Neuronal stem cell (in vitro differentiated cells): ENCODE measurements at places on chromosomes 5 and 9.
A peak's percentile ranks its signal among the peaks of the same experiment; 100 is the strongest.

- no peaks in the 10 kb centered on the region for H3K36me3 ChIP-seq
- H3K27me3 ChIP-seq, result no peaks in the 10 kb centered on the region
- H3K4me3 ChIP-seq, result no peak overlapping the region
- DNase-seq, result no peak
- H3K4me1 ChIP-seq, result peaks cover 2% of the 10 kb centered on the region
- H3K27ac ChIP-seq, result no peak overlapping the region
Observed at GRCh38 chr9:136021171-136021871, 60.1 kb upstream of the UBAC1 start.

GRCh38 chr9:34456151-34456550 is 2.2 kb downstream of the FAM219A start:
- no peak overlapping the region for H3K27ac ChIP-seq
- no peaks in the 10 kb centered on the region for H3K27me3 ChIP-seq
- DNase-seq, result no peak
- no peak overlapping the region for H3K4me3 ChIP-seq

- H3K27ac ChIP-seq, result no peak overlapping the region
- DNase-seq, result no peak
- no peaks in the 10 kb centered on the region for H3K27me3 ChIP-seq
- H3K36me3 ChIP-seq, result peaks cover 5% of the 10 kb centered on the region
Observed at GRCh38 chr5:107616213-107616612, 54.5 kb downstream of the EFNA5 start.

DNA sequence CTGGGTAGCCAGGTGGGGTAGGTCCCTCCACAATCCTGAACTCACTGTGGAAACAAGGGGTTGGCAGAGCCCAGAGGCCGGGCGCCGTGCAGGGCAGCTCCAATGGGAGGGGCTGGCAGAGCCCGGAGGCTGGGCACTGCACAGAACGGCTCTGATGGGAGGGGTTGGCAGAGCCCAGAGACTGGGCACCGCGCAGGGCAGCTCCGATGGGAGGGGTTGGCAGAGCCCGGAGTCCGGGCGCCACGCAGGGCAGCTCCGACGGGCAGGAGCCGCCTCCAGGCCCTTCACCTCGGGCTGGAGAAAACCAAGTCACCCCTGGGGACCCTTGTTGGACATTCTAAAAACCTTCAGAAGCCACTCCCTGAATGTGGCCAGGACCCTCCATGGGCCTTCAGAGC is 9.3 kb downstream of the NACC2 start:
- H3K27me3 ChIP-seq, result no peaks in the 10 kb centered on the region
- no peaks in the 10 kb centered on the region for H3K4me1 ChIP-seq
- H3K27ac ChIP-seq, result no peak overlapping the region
- no peak overlapping the region for H3K4me3 ChIP-seq
- H3K36me3 ChIP-seq, result no peaks in the 10 kb centered on the region

GRCh38 chr5:169341556-169341955 is 40.6 kb upstream of the SLIT3 start:
- no peaks in the 10 kb centered on the region for H3K4me1 ChIP-seq
- DNase-seq, result no peak
- H3K4me3 ChIP-seq, result no peak overlapping the region
- no peak overlapping the region for H3K27ac ChIP-seq
- H3K27me3 ChIP-seq, result no peaks in the 10 kb centered on the region

GRCh38 chr5:150616024-150616470 is 24.4 kb upstream of the SYNPO start:
- H3K27me3 ChIP-seq, result peaks cover 30% of the 10 kb centered on the region
- H3K4me1 ChIP-seq, result peaks cover 26% of the 10 kb centered on the region
- H3K4me3 ChIP-seq, result no peak overlapping the region
- H3K36me3 ChIP-seq, result no peaks in the 10 kb centered on the region

- no peaks in the 10 kb centered on the region for H3K27me3 ChIP-seq
- H3K27ac ChIP-seq, result no peak overlapping the region
- H3K36me3 ChIP-seq, result no peaks in the 10 kb centered on the region
- no peak for DNase-seq
- H3K4me3 ChIP-seq, result no peak overlapping the region
- H3K4me1 ChIP-seq, result no peaks in the 10 kb centered on the region
Observed at GRCh38 chr5:67875601-67876000, 340.0 kb upstream of the PIK3R1 start.

GRCh38 chr5:159216454-159216853 is 7.1 kb upstream of the RNF145 start:
- DNase-seq, result no peak
- H3K27me3 ChIP-seq, result no peaks in the 10 kb centered on the region
- no peaks in the 10 kb centered on the region for H3K36me3 ChIP-seq
- no peak overlapping the region for H3K4me3 ChIP-seq
- H3K27ac ChIP-seq, result no peak overlapping the region
- H3K4me1 ChIP-seq, result no peaks in the 10 kb centered on the region

DNA sequence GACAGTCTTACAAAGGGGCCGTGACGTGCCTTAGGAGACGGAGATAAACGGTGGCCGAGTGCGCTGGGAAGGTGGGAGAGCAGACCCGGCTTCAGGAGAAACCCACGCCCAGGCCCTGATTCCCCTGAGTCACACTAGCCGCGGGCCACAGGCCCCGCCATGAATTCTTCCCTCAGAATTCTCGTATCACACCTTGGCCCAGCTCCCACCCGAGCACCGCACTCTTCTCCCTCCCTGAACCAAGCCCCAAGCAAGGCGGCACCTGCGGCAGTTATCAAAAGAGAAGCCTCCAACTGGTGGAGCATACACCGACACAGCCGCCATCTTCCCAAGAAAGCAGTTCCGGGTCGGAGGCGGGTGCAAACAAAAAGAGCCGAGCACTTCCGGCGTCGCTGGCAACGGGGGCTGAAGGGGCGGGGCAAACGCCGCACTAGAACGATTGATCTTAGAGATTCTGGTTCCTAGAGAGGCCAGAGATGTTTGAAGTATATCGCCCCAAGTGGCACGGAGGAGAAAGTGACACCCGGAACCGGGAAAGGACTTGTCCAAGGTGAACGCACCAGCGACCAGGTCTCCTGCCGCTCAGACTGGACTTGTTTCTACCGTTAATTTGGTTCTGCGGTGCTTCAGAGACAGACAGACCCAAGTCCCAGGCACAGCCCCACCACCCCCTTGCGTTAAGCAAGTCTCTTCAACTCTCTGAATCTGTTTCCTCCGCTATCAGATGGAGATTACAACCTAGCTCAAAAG is at the start of gene PSMB7:
Gene PSMB7 (minus strand): TSS at position 341 of the 750 bp plus-strand sequence. CDS start 17 bp downstream, at position 324.
- peaks cover 41% of the 10 kb centered on the region for H3K36me3 ChIP-seq
- peak; percentile 94 for DNase-seq
- no peak within 1 kb of the TSS for H3K27ac ChIP-seq

- no peak overlapping the region for H3K4me3 ChIP-seq
- no peak overlapping the region for H3K27ac ChIP-seq
- no peaks in the 10 kb centered on the region for H3K27me3 ChIP-seq
- no peaks in the 10 kb centered on the region for H3K36me3 ChIP-seq
- no peak for DNase-seq
- peaks cover 5% of the 10 kb centered on the region for H3K4me1 ChIP-seq
Observed at GRCh38 chr9:1747417-1747967, 267.7 kb upstream of the SMARCA2 start.

GRCh38 chr9:135956802-135957174 is 4.4 kb downstream of the UBAC1 start:
- peaks cover 12% of the 10 kb centered on the region for H3K4me1 ChIP-seq
- no peaks in the 10 kb centered on the region for H3K27me3 ChIP-seq
- no peak overlapping the region for H3K4me3 ChIP-seq
- no peak for DNase-seq

GRCh38 chr5:52856564-52856963 is 68.8 kb downstream of the ITGA1 start:
- peaks cover 3% of the 10 kb centered on the region for H3K4me1 ChIP-seq
- no peak overlapping the region for H3K4me3 ChIP-seq
- no peaks in the 10 kb centered on the region for H3K36me3 ChIP-seq

GRCh38 chr9:133799716-133800115 is 61.6 kb upstream of the SARDH start:
- H3K4me1 ChIP-seq, result no peaks in the 10 kb centered on the region
- DNase-seq, result no peak
- no peaks in the 10 kb centered on the region for H3K27me3 ChIP-seq
- H3K27ac ChIP-seq, result no peak overlapping the region
- no peak overlapping the region for H3K4me3 ChIP-seq
- H3K36me3 ChIP-seq, result peaks cover 10% of the 10 kb centered on the region

GRCh38 chr5:14959399-14960119 is 88.0 kb upstream of the ANKH start:
- no peaks in the 10 kb centered on the region for H3K36me3 ChIP-seq
- H3K27me3 ChIP-seq, result no peaks in the 10 kb centered on the region
- H3K4me3 ChIP-seq, result no peak overlapping the region
- H3K4me1 ChIP-seq, result no peaks in the 10 kb centered on the region

GRCh38 chr5:177410575-177410974 is 1.2 kb upstream of the F12 start:
- no peaks in the 10 kb centered on the region for H3K4me1 ChIP-seq
- DNase-seq, result no peak
- peaks cover 21% of the 10 kb centered on the region for H3K27me3 ChIP-seq
- no peak overlapping the region for H3K27ac ChIP-seq

DNA sequence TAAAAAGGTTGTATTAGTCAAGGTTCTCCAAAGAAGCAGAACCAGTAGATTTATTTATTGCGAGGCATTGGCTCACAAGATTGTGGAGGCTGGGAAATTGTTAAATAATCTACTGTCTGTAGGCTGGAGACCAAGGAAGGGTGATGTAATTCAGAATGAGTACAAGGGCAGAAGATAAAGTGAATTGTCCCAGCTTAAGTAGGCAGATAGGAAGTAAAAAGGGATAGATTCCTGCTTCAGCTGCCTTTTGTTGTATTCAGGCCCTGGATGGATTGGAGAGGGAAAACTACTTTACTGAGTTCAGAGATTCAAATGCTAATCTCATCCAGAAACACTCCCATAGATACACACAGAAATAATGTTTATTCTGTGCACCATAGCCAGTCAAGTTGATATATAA is 301.1 kb downstream of the CYLC2 start:
- no peaks in the 10 kb centered on the region for H3K4me1 ChIP-seq
- H3K36me3 ChIP-seq, result no peaks in the 10 kb centered on the region
- no peaks in the 10 kb centered on the region for H3K27me3 ChIP-seq

- DNase-seq, result no peak
- H3K27ac ChIP-seq, result no peak overlapping the region
- no peaks in the 10 kb centered on the region for H3K36me3 ChIP-seq
Observed at GRCh38 chr9:96442491-96442890, 7.5 kb upstream of the HABP4 start.
